SIG-M5 (cell line): ENCODE measurements at places on chromosomes 12 and 14.

DNA sequence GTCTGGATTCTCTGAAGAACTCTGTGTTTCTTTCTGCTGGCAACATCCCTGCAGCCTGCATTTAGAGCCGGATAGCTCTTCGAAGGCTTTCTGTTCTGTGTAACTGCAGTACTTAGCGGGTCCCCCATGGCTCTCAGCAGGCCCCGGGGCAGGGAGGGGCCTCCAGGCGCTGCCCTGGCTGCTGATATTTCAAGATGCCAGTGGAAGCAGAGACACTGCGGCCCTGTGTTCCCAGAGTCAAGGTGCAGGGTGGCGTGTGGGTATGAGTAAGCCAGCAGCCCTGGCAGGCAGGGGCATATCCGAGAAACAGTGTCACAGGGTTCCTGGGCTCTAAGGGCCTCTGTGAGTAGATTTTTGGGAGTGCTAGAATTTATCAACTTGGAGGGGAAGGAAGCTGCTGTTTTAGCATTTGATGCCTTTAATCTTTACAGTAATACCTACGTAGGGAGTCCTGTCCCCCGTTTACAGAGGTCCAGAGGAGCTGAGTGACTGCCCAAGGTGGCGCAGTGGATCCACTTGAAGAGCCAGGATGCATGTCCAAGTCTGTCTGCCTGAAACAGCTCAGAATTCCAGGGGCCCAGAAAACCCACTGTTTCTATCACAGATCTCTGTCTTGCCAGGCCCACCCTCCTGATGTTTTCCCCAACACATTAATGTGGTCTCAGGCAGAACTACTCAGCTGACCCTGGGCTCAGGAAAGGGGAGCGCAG, 16.2 kb downstream of the ESRRB start:
- DNase-seq, result no peak

- no peak for DNase-seq
Observed at GRCh38 chr12:20274008-20274407, 94.3 kb upstream of the PDE3A start.

DNA sequence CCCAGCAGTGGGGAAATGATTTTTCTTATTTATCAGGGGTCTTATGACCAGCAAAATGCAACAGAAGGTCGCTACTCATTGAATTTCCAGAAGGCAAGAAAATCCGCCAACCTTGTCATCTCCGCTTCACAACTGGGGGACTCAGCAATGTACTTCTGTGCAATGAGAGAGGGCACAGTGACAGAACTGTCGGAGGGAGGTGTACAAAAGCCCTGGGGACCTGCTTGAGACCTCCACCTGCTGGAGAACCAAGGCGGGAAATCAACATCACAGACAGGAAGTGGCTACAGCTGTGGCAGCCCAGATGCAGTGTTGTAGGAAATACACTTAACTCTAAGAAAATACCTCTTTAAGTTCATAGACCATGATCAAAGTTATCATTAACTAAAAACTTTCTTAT, 250.9 kb upstream of the OR4E1 start:
- no peak for DNase-seq

- DNase-seq, result no peak
Observed at GRCh38 chr12:42326541-42327226, 717 bp downstream of the PPHLN1 start.

DNA sequence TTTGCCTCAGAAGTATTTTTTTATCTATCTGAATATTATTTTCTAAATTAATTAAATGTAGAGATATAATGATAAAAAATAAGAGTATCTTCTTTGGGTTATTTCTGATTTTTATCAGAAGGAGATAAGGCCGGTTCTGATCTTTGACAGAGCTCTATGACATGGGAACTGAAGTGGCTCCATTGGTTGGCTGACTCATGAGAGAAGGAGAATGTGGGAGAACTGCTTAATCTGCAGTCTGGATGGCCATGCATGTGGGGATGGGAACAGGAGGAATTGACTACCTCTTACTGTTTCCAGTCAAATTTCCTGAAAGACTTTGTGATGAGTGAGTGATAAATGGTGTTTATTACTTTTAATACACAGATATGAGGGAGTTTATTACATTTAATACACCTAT, 155.8 kb upstream of the ATP2B1 start:
- DNase-seq, result no peak

DNA sequence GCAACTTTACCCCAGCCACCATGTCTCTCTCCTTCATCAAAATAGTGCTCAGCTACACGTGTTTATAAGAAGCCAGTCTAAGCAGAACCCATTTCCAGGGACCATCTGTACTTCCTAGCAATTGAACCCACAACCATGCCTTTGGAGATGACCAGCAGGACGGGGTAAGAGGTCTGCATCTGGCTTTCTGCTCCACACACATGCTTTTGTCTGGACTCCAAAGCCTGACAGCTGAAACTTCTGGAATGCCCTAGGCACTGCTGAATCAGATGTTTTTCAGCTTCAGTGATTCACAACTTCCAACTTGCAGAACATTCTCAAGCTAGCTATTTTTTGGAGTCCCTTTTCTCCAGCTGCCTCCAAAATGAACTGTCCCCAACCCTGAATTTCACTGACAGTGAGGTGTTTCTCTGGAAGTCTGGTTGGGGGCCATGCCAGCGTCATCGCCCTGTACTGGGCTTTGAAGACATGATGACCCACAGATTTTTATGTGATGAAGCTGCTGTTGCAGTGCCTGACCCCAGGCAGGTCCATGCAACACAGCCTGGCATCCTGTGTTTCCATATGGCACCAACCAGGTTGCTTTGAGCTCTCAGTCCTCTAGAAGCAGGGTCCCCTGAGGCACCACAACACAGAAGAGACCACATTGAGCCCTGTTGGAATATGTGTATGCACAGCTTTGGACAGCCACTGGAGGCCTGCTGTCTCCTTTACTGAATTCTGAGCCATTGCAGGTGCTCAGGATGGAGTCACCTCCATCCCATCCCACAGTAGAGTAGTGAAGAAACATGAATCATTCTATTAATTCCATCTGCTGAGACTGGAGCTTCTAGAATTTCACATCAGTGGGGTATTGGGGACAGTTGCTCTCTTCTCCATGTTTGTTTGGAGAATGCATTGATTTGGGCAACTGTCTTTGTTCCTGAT, 80.2 kb downstream of the NUAK1 start:
- no peak for DNase-seq
